EL (cell line): ENCODE measurements at places on chromosomes 12 and 14.

GRCh38 chr12:122013136-122013535 is 8.5 kb upstream of the BCL7A start:
- DNase-seq, result no peak

DNA sequence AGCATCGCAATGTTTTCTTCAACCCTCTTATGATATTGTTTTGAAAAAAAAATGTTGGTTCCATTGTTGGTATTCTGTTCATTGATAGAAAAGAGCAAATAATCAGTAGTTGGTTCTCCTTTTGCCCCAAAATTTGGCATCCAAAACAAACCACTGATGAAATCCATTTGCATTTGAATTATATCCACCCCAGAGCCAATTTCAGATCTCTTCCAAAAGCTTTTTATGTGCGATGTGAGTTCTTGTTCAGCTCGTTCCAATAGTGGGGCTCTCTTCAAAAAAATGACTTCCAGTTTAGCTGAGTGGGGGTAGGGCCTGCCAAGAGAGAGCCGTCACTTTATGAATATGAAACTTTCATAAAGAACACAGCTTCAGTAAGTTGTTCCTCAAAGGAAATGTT is 130.7 kb downstream of the DIO2 start:
- no peak for DNase-seq

DNA sequence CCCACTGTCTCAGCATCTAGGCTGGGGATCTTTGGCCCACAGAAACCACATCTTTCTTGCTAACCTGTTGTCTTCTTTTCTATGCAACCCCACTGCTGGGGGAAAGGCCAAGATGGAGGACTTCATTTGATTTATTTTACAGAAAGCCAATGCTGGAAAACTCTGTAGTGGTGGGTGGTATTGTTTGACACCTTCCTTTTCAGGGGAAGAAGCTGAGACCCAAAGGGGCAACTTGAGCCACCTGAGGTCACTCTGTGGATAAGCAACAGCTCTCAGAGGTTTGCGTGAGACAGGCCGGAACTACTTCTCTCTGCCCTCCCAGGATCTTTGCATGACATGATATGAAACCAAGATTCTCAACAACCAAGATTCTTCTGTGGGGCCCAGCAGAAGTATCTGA is 645.2 kb downstream of the VRK1 start:
- no peak for DNase-seq

- no peak for DNase-seq
These were observed 5.2 kb downstream of the SMAGP start for GRCh38 chr12:51265024-51265423.

DNA sequence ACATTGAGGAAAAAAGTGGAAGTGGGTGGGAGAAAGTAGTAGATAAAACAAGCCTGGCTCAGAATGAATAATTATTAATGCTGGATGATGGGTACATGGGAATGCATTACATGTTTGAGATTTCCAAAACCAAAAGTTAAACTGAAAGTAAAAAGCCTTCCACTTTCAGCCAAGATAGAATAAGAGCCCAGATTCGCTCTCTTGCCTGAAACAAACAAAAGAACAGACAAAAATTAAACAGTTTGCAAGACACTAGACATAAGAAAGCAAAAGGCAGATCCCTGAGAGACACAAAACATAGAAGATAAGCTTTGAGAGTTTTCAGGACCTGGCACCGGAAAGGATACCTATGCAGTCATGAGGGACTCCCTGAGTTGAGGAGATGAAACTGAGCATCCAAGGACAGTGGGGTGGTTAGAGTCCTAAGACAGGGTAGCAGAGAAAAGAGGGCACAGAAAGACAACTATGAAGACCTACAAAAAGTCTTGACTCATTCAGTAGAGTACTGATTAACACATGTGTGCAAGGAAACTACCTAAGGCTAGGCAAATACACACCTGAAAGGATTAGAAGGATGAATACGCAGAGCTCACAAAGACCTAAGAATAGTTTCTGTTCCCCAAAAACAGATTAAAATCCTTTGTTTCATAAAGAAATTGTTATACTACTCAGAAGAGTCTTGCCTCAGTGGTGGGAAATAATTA is 54.1 kb downstream of the CEP83 start:
- DNase-seq, result no peak

DNA sequence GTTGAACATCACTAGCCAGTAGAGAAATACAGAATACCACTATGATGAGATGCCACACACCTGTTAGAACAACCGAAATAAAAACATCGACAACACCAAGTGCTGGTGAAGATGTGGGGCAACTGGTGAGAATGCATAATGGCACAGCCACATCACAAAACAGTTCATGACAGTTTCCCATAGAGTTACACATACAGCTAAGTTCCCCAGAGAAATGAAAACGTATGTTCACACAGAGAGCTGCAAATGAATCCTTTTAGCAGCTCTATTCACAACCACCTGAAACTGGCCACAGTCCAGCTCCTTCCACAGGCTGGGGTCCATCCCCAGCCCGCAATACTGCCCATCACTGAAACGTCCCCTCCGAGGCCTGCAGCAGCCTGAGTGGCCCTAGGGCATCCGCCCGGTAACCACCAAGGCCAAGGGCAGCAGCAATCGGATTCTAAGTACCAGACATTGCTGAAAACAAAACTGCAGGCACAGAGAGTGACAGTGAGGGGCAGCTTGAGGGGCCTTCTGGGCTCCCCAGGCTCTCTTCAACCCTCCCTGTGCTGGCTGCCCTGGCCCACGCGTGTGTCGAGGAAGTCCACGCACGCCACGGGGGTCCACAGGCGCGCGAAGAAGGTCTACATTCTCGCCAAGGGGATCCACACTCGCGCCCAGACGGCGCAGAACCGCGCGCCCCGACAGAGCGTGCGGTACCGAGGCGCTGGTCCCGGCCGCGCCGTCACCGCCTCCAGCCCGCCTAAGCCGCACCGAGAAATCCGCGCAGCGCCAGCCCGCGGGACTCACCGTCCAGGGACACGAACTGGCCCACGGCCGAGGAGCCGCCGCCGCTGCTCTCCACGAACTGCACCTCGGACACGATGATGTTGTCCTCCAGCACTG is 903 bp downstream of the BRF1 start:
- peak; percentile 30 for DNase-seq

GRCh38 chr12:64890873-64891468 is 66.5 kb downstream of the TBC1D30 start:
- DNase-seq, result peak; percentile 55

DNA sequence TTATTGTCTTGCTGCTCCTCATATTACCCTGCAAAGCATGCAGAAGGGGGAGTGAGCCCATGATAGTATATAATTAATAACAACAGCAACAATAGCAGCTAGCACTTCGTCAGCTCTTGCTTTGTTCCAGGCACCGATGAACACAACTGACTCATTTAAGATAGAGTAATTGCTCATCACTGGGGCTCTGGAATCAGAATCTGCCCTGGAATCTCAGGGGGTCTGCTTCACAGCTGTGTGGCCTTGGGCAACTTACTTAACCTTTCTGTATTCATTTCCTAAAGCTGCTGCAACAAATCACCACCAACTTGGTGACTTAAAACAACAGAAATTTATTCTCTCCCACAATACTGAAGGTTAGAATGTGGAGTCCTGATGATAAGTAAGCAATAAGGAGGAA is 55.0 kb upstream of the PSMC1 start:
- DNase-seq, result no peak

- no peak for DNase-seq
These were observed 21.4 kb downstream of the CLSTN3 start for GRCh38 chr12:7151532-7151931.

GRCh38 chr14:72903716-72904115 is 9.8 kb upstream of the DPF3 start:
- no peak for DNase-seq

DNA sequence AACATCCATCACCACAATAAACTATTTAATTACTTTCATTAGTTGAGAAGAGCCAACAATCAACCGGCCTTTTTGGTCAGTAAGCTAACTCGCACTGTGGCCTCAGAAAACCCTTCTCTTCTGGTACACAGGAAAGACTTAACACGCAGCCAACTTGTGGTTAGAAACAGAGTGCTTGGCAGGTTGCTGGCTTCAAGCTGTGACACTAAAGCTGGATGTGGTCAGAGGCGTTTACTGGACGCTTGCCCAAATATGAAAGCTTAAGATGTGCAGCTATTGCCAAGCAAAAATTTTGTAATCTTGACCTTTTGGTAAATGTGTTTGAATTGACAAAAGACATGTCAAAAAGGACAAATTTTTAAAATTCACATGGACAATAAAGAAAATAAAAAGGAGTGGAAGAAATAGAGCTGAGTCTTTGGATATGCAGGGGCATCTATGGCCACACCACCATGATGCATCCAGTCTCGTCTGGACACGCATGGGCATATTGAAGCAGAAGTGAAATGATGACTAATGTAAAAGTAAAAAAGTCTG is 2.6 kb upstream of the KLRK1 start:
- DNase-seq, result peak; percentile 90

DNA sequence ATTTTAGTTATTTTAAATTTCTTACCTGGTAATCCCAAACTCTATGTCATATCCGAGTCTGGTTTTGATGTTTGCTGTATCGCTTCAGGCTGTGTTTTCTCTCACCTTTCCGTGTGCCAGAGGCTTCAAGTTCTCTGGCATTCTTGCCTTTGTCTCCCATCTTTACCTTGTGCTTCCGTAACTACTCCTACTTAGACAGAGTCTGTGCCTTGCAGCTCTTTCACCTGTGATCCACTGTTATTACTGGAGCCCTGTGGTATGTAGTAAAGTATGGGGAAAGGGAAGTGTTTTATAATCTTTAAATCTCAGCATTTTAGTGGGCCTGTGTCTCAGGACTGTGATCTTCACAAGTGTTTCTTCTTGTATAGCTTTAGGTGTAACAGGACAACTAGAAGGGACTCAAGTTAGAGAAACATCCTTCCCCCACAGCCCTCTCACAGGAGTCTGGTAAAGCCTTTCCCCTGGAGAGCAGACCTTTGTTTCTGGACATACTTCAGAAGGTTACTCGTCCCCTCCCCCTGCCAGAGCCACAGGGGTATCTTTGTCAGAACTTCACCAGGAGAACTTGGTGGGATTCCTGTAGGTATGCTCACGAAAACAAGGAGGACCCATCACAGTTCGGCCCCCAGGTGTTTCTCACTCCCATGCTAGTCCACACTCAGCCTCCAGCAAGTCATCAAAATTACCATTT is 11.1 kb downstream of the IFNG start:
- no peak for DNase-seq

DNA sequence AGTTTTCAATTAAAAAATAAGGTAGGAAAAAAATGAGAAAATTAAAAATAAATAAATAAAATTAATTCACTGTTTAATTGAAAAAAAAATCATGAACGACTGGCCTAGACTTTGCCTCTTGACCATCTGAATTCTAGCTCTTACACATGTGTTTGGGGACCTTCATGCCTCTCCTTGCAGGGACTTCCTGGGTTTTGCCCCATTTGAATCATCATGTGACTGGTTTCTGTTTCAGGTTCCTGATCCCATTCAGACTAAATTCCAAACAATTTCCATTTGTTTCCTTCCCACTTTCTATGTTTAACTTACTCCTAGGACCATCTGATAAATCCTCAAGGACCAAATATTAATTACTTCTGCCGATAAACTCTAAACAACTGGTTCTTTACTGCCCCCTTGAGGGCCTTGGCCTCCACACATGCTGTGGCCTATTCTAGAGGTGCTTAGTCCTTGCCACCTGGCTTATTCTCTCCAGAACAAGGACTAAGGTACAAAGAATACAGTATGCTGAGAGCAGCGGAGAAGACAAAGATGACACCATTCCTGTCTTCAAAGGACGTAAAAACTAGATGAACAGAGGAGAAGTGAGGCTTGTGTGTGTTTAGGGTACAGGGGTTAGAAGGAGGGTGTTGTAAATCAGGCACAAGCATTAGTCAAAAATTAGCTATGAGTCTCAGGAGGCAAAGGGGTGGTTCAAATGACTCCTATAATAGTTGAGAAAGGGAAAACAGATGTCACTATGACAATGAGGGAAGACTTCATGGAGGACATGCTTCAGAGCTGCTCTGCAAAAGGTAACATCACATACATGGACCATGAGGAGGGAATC is 125.8 kb upstream of the AVPR1A start:
- peak; percentile 22 for DNase-seq

GRCh38 chr12:107779077-107779831 is 4.8 kb downstream of the ASCL4 start:
- DNase-seq, result no peak

DNA sequence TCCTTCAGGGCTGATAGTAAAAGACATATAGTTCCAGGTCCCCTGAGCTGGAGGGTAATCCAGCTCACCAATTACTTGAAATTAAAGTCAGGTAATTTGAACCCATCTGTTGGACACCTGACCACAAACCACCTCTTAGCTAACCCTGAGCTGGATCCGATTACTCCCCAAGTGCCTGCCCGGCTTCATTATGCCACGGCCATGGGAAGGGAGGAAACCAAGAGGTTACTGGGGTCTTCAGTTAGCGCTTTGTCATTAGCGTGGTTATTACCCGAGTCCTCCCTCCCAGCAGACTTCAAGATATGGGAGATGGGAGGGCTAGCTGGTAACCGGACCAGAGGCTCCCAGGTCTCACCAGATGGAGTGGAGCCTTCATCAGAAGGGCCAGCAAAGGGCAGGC is 1071.4 kb downstream of the BCL11B start:
- DNase-seq, result no peak

DNA sequence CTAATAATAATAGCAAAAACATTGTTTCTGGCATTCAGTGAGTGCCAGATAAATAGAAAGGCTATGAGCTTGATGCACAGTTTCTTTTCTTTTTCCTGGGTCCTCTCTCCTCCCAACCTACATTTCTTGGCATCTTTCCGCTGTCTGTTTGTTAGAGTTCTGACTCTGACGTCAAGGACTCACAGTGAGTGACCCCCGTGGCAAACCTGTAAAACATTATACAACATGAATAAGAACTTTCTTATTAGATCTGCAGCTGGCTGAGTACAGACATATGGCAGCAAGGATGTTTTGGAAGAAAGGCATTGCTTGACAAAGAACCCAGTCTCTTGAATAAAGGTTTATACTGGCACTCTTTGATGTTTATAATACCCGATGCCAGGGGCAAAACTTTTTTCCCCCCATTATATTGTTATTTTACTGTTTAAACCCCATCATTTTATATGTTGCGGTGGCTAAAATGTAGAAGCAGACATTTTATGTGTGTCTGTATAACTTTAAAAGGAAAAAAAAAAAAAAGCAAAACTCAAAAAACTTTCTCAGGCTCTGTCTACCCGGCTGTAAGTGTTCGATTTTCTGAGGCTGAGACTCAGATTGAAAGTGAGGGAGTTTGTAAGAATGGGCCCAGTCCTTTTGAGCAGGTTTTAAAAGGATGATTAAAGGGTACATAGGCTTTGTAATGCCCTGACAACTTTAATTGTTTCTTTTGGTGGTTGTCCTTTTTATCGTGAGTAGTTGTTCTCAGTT is 159.3 kb downstream of the PDE3A start:
- peak; percentile 12 for DNase-seq

DNA sequence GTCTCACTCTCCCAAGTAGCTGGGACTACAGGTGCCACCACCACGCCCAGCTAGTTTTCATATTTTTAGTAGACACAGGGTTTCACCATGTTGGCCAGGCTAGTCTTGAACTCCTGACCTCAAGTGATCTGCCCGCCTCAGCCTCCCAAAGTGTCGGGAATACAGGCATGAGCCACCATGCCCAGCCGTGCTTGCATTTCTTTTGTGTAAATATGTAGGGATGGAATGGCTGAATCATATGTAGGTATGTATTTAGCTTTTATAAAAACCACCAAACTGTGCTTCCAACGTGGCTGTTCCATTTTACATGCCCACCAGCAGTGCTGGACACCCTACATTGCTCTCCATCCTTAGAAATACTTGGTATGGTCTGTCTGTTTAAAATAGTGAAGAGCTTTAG is 32.8 kb upstream of the CLMN start:
- DNase-seq, result no peak
